ENCODE measurements at places on chromosomes 7 and 10.

DNA sequence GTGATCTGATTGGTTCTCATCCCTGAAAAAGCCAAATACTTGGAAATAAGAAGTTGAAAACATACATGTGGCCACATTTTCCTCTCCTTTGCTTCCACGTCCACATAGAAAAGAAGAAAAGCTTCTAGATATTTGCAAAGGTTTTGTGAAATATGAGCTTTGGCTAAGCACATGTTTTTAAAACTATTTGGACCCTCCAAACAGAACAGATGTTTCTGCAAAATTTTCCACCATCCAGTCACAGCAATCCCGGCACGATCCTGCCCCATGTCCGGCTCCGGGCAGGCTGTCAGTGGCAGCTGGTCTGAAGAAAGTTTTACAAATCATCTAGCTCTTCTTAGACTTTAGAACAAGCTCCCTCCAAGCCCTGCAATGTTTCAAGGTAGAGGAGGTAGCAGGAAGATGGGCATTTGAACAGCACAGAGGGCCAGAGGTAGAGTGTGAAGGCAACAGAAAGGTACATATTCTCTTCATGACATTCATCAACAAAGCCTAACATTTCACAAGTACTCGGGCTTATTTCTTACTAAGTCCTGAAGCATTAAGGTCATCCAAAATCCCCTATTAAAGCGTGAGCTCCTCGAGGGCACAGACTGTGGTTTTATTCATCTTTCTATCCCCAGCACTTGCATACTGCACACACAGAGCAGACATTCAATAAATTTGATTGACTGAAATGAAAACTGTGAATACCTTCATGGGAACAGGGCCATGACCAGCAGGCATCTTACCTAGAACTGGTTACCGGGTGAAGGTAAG, 110.1 kb downstream of the JAZF1 start:
- DNase-seq = no peak

GRCh38 chr7:44283381-44284211, 41.8 kb downstream of the CAMK2B start:
- DNase-seq = no peak

GRCh38 chr7:104136561-104136960, 71.3 kb downstream of the ORC5 start:
- DNase-seq = no peak

DNA sequence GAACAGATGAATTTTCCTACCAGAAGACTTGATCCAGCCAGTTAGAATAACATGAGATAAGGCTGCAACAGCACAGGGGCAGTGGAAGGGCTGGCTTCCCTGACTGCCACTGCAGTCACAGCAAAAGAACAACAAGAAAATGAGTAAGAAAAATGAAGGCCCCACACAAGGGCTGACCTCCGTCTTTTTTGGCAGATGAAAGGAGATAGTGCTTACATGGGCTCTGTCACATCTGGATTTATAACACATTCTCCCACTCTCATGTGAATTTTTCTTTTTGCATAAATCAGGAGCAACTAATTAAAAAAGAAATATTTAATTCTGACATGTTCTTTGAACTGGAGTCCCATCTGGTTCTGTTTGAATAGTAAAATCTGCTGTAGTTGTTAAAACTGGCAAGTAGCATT, 99.6 kb downstream of the NRP1 start:
- no peak for DNase-seq

- DNase-seq = no peak
These were observed 158.4 kb upstream of the NEBL start for GRCh38 chr10:21055339-21056135.

GRCh38 chr10:1552881-1553670, 184.2 kb downstream of the ADARB2 start:
- no peak for DNase-seq

DNA sequence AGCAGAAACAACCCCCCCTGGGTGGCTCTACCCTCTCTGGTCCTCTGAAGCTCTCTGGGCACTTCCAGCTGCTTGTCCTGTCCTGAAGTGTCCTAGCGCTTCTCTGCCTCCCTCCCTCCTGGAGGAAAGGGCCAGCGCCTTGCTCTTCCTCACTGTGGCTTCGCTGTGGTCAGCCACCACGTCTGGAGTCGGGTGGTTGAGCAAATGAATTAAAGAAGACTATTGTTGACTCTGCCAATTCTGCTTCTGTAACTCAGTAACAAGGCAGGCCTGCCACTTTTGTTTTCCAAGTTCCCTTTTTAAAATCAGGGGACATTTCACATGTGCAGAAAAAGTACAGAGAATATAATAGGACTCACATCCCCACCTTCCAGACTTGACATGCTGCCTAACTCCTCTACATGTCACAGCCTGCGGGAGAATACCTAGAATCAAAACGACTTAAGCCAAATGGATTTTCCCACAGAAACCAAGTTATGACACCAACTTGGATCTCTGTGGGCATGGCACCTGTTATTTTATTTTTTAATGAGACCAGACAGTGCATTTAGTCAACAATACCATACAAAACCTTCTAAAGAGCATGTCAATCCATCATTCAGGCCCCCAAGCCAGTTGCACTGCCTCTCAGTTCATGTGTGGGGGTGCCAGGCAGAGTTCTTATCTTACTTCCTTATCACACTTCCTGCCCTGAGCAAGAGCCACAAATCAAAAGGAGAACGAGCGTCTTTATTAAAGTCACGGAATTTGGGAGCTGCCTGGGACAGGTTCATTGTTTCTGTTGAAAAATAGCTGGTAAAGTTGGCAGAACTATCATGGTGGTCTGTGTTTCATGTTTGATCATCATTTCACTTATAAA, 6.8 kb downstream of the FFAR4 start:
- no peak for DNase-seq

GRCh38 chr10:60820093-60820754, 41.9 kb downstream of the CDK1 start:
- DNase-seq = no peak

GRCh38 chr10:98516352-98516751, 69.6 kb upstream of the HPS1 start:
- DNase-seq = no peak

DNA sequence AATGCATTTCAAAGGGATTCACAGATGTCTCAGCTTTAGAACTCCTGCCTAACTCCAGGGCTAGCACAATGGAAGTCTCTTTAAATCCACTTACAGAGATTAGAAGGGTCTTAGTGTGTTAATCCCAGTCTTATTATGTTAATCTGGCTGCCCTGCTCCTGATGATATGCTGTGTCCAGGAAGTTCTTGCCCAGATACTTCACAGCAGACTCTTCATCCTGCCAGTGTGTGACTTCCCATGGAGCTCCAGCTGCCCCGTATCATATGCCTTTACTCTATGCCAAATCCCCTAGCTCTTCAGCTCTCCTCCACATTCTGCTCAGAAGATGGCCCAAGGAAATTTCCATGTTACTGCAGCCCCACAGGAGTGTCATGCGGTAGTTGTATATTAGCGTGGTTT, 533.8 kb downstream of the GALNT17 start:
- no peak for DNase-seq

GRCh38 chr10:96789571-96790108, 42.5 kb upstream of the LCOR start:
- DNase-seq = no peak

DNA sequence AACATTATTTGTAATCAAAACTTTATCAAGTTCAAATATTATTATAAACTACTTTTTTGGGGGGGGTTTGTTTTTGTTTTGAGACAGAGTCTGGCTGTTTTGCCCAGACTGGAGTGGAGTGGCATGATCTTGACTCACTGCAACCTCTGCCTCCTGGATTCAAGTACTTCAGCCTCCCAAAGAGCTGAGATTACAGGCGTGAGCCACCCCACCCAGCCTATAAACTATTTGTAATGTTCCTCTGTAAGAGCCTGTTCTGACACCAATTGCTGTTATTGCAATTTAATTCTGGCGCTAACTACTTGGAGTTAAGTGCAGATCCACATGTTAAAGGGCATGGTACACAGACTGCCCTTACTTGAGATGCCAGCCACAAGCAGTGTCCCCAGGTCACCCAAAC, 478.1 kb upstream of the NRP1 start:
- no peak for DNase-seq

DNA sequence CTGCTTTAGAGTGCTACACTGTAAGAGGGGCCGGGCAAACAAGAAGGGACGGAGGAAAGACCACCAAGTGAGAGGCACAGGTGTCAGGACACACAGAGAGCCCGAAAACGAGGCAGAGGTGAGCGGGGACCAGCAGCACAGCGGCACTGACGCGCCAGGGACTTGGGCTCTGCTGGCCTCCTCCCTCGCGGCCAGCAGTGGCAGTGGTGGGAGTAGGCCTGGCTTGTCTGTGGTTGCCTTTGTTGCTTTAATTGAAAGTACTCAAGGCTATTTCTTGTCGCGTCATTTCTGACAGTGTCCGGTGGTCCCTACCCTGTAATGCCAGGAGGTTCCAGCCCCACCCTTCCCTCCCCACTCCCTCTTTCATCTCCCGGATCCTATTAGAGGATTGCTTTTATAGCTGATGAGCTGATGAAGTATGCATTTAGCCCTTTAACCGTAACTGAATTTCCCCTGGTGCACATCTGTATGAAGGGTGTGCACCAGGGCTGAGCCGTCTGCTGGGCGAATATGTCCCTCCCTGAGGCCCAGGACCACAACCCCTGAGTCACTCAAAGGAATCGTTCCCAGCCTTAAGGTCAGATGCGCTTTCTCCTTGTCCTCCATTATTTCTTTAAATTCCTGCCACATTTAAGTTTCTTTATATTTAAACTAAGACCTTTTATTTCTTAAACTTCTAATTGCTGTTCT, 39.5 kb upstream of the FAM20C start:
- no peak for DNase-seq

DNA sequence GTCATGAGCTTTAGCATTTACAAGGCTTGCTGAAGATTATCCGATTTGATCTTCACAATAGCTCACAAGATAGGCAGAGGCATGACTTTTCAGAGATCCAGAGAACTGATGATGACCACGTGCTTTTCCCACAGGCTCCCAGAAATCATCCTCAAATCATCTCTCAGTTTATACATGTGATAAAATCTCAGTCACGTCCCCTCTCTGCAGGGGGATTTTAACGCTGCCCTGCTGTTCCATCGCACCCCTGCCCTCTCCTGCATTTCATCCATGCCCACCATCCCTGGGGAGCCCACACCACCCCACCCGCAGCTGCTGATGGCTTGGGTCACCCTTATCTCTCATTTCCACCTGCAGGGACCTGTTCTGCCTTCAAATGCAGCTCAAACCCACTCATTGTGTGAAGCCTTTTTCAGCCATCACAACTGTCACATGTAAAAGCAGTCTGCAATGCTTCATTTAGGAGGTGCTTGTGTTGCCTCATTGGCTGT, 141.8 kb downstream of the DIP2C start:
- no peak for DNase-seq

DNA sequence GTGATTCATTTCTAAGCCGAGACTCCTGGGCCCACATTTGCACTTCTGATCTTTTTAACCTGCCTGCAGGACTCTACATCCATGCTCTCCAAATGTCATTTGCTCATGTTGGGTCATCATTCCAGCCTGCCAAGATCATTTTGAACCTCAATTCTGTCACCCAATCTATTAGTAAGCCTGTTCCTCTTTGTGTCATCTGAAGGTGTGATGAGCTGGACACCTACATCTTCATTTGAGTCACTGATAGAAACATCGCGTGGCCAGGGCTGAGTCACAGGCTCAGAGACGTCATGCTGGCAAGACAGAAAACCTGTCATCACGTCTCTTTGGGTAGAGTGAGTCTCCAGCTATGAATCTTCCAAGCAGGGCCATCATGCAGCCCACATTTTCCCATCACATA, 65.3 kb upstream of the SLF2 start:
- no peak for DNase-seq

- no peak for DNase-seq
These were observed 57.2 kb upstream of the STRIP2 start for GRCh38 chr7:129376778-129377700.

DNA sequence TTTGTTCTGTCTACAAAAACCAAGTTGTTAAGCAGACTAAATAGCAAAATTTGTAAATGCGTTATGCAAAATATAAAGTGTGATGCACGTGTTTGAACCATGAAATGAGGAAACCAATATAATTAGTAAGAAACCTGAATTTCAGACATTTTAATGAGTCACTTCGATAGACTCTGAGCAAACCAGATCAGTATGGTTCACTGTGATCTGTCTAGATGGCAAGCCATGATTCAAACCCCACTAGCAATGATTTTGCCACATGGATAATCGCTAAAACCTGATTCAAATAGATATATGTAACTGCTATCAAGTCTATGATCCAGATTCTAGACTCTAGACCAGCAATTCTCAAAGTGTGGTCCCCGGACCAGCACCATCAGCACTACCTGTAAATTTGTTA, 24.8 kb downstream of the ZC3HAV1 start:
- DNase-seq = no peak

GRCh38 chr10:128051548-128051947, 74.7 kb downstream of the MKI67 start:
- no peak for DNase-seq

GRCh38 chr10:113920875-113921274, 66.4 kb downstream of the NHLRC2 start:
- DNase-seq = no peak

DNA sequence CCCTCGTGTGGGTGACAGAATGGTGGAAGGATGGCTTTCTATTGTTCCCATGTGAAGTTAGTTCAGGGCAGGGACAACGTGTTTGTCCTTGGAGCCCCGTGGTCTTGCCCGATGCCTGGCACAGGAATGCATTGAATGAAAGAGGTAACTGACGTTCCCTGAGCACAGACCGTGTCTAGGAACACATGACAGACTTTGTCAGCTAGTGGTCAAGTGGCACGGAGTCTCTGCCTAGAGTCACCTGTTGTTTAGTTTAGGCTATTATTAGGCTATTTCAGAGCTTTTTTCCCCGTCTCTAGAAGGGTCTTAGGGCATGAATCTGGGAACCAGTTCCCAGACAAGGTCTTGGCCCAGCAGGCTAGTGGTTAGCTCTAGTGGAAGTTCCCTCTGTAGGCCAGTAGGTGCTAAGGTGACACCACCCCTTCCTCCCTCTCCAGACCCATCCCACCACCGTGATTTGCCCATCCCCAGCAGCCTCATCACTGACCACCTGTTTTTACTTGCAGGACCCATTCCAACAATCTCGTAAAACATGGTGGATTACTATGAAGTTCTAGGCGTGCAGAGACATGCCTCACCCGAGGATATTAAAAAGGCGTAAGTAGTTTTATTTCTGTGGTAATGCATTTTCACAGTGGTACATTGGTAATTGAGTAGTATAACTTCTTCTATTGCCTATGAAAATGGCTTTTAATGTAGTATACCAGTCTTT, 21.4 kb downstream of the DNAJB6 start:
- DNase-seq = no peak

DNA sequence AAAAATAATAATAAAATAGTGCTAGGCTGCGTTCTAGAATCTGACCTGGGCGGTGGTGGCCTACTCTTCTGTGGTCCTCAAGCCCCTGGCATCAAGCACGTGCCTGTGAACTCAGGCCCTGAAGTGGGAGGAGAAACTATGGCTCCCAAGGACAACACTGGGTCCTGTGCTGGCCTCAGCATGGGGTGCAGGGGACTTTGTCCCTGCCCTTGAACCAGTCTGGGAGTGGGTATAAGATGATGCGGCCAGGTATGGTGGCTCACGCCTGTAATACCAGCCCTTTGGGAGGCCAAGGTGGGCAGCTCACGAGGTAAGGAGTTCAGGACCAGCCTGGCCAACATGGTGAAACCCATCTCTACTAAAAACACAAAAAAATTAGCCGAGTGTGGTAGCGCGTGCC, 5.5 kb downstream of the ZP3 start:
- no peak for DNase-seq
